ENCODE measurements at places on chromosomes 5 and 9. TPM values are rescaled to one million over a fixed set of nuclear protein-coding genes. Genes with fewer than 3 reads are reported as not detected.
A peak's percentile ranks its signal among the peaks of the same experiment; 100 is the strongest.

DNA sequence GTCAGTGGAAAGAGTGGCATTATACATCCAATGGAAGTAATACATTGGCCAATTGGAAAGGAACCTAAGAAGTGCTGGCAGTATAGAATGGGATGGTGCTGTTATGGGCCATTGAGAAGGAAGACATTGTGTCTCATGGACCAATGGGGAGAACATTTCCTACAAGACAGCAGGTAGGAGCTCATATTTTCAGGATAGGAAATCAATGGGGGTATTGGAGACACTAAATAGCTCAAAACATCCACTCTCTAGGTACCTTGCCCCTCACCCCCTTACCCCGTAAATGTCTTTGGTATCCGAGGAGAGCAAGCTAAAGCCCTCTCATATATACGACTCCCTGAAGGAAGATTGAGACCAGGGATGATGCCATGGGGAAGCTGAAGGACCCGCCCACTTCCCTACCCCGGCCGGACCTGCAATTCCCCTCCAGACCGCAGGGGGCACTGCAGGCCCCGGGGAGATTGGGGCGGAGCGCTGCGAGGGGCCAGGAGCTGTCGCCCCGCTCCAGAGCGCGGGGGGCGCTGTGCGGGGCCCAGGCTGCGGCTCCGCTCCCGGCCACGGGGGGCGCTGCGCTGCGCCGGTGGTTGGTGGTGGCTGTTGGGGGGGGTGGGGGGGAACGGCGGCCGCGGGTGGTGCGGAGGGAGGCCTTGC, at the start of gene KDM3B:
TSS of gene KDM3B (plus strand) at position 615 of the 651 bp plus-strand sequence. CDS start 111 bp downstream, outside the sequence.
- H3K36me3 ChIP-seq, result no peaks in the 10 kb centered on the region
- no peaks in the 10 kb centered on the region for H3K27me3 ChIP-seq
- H3K4me1 ChIP-seq, result peaks cover 17% of the 10 kb centered on the region
- peak within 1 kb of the TSS; percentile 93 for H3K4me3 ChIP-seq
- peak; percentile 87 for DNase-seq

DNA sequence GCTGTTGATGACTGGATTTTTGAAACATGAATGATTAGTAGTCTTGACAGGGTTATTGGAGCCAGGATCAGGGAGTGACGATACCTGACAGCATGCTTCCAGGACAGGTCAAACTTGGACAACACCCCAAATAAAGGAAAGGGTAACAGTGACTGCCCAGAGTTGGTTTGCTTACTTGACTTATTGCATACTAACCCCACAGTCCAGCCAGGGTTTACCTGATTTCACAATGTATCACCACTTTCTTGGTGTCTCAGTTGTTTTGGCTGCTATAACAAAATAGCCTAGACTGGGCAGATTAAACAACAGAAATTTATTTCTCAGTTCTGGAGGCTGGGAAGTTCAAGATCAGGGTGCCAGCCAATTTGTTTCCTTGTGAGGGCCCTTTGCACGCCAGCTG, 301.0 kb upstream of the VLDLR start:
- H3K27ac ChIP-seq, result no peak overlapping the region
- H3K4me3 ChIP-seq, result no peak overlapping the region
- H3K27me3 ChIP-seq, result no peaks in the 10 kb centered on the region
- DNase-seq, result no peak
- no peaks in the 10 kb centered on the region for H3K36me3 ChIP-seq

DNA sequence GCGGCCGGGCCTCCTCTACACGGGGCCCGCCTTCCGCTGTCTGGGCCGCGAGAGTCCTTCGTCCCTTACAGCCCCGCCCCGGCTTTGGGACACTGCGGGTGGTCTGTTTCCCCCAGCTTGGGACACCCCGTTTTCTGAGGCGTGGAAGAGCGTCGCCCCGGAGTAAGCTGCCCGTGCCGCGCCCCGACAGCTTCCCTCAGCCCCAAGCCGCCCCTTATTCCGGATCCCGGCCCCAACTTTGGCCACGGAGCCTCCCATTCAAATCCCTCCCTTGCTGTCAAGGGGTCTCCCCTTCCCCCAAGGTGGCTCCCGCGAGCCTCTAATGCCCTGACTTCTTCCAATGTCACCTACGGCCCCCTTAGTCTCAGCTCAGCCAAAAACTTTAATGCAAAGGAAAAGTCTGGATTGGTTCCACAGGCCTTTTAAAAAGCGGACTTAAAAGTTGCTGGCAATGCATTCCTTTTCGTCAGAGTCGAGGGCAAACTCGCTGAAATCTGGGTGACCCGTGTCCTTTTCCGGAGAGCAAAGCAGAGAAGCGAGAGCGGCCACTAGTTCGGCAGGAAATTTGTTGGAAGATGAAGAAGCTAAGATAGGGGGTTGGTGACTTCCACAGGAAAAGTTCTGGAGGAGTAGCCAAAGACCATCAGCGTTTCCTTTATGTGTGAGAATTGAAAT, 19.8 kb downstream of the EXOSC2 start:
- H3K27ac ChIP-seq, result peak overlapping the region; percentile 93
- H3K4me1 ChIP-seq, result no peaks in the 10 kb centered on the region
- H3K4me3 ChIP-seq, result peak overlapping the region; percentile 94
- H3K36me3 ChIP-seq, result no peaks in the 10 kb centered on the region

GRCh38 chr9:114012126-114012525, 66.0 kb downstream of the AMBP start:
- H3K27me3 ChIP-seq, result no peaks in the 10 kb centered on the region
- no peak for DNase-seq
- H3K4me3 ChIP-seq, result no peak overlapping the region
- H3K36me3 ChIP-seq, result no peaks in the 10 kb centered on the region

GRCh38 chr9:124137944-124138335, 119.8 kb upstream of the NEK6 start:
- no peak for DNase-seq
- no peak overlapping the region for H3K4me3 ChIP-seq
- no peaks in the 10 kb centered on the region for H3K4me1 ChIP-seq

DNA sequence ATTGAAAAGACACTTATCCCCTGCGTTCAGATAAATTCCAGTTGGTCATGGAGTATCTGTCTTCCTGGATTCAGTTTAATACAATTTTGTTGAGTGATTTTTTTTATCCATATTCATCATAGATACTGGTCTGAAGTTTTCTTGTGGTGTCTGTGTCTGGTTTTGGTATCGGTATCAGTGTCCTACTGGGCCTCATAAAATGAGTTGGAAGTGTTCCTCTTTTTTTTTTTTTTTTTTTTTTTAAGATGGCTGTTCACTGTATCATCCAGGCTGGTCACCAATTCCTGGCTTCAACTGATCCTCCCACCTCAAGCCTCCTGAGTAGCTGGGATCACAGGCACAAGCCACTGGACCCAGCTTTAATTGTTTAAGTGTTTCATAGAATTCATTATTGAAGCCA, 2.9 kb upstream of the CAMSAP1 start:
- H3K36me3 ChIP-seq, result no peaks in the 10 kb centered on the region
- no peak for DNase-seq
- no peaks in the 10 kb centered on the region for H3K4me1 ChIP-seq
- H3K27ac ChIP-seq, result no peak overlapping the region

DNA sequence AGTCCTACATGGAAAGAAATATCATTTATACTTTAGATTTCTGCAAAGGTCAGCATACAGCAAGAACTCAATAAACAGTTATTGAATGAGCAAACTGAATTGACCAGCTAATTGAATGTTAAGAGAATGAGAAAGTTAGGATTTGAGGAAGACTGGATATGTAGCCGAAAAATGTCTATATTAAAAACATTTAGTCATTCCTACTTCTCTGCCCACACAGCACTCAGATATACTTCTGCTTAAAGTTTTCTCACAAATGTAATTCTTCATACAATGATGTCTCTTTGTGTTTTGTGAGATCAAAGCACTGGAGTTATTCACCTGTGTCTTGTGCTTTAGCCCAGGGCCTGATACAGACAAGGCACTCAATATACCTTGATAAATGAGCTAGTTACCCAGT, 188.6 kb downstream of the PARP8 start:
- H3K27me3 ChIP-seq, result no peaks in the 10 kb centered on the region
- H3K4me3 ChIP-seq, result no peak overlapping the region
- no peaks in the 10 kb centered on the region for H3K4me1 ChIP-seq
- no peak overlapping the region for H3K27ac ChIP-seq
- H3K36me3 ChIP-seq, result no peaks in the 10 kb centered on the region

- no peaks in the 10 kb centered on the region for H3K27me3 ChIP-seq
- no peaks in the 10 kb centered on the region for H3K4me1 ChIP-seq
- no peaks in the 10 kb centered on the region for H3K36me3 ChIP-seq
- no peak overlapping the region for H3K27ac ChIP-seq
These were observed 78.4 kb upstream of the DAB2 start for GRCh38 chr5:39503155-39503554.

DNA sequence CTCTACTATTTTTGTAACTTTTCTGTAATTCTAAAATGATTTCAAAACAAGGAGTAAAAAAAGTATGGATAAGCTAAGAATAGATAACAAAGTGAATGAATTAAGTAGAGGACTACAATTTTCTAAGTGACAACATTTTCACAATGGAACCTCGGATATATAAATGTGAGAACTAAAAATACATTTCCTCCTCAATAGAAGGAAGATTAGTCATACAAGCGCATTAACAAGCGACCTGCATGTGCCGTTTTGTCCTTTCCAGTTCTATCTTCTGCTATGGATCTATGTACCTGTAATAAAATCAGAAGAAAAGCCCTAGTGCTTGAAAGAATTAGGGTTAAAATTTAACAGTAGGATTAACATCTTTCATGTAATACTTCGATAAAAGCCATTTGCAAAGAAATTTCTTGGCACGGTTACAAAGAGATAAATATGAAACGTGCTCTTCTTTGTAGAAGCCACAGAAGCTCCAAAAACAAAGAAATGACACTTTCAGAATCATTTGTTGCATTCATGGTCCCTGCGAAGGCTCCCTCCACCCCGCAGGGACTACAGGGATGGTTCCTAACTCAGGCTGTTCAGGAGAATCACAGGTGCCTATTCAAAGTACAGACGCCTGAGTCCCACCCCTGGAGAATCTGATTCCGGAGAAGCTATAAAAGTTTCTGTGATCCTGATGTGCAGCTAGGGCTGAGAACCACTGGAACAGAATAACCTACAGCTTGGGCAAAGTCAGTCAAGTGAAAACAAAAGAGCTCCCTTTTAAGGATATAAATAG, 216.6 kb upstream of the EFNA5 start:
- DNase-seq, result no peak
- H3K4me1 ChIP-seq, result no peaks in the 10 kb centered on the region
- no peaks in the 10 kb centered on the region for H3K27me3 ChIP-seq
- H3K36me3 ChIP-seq, result no peaks in the 10 kb centered on the region

GRCh38 chr5:80973027-80973426, 12.9 kb downstream of the RASGRF2 start:
- H3K36me3 ChIP-seq, result no peaks in the 10 kb centered on the region
- H3K4me1 ChIP-seq, result no peaks in the 10 kb centered on the region
- no peak overlapping the region for H3K4me3 ChIP-seq
- no peaks in the 10 kb centered on the region for H3K27me3 ChIP-seq
- no peak overlapping the region for H3K27ac ChIP-seq

DNA sequence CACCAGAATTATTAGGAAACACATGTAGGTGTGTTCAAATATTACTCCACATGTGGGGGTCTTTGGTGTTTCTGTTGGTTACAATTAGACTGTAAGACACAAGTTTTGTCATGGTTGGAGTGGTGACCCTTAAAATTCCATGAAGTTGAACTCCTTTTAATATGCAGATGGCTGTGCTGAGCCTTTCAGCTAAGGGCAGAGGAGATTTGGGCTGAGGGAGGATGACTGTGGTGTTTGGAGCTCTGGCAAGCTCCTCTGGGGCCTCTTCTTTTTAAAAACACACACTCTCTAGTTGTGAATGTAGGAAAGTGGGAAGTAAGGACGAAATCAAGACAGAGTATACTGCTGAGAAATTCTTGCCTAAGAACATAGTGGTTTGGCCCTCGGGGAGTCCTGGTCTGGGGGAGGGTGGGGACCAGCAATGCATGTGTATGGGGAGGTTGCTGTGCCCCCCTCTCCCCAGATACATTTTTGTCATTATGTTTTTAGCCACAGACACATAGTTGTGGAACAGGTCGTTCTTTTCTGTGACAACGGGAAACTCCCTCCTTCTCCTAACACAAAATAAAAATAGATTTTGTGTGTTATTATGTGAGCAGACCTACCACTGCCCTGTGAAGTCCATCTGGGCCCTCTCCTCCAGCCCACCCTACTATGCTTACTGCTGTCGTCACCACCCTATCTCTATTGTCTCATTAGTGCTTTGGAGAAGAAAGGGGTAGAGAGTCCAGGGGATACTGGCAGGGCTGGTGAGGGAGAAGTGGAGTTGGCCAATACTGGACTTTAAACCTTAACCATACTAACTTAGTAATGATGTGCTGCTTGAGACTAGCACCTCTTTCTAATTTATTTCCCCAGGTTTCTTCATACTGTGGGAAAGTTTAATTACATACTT, 10.0 kb downstream of the SMARCA2 start:
- H3K4me3 ChIP-seq, result no peak overlapping the region
- peak overlapping the region; percentile 1 for H3K27ac ChIP-seq
- no peaks in the 10 kb centered on the region for H3K36me3 ChIP-seq
- no peaks in the 10 kb centered on the region for H3K27me3 ChIP-seq
- H3K4me1 ChIP-seq, result peaks cover 14% of the 10 kb centered on the region

GRCh38 chr9:129776938-129777768, 24.3 kb upstream of the PTGES start:
- H3K4me1 ChIP-seq, result no peaks in the 10 kb centered on the region
- no peak overlapping the region for H3K4me3 ChIP-seq
- no peaks in the 10 kb centered on the region for H3K36me3 ChIP-seq
- H3K27ac ChIP-seq, result peak overlapping the region; percentile 66
- DNase-seq, result peak; percentile 96

IPPK gene
- total RNA-seq, result 10.5 TPM

SPEF2 gene
- 11.8 TPM for total RNA-seq

DNA sequence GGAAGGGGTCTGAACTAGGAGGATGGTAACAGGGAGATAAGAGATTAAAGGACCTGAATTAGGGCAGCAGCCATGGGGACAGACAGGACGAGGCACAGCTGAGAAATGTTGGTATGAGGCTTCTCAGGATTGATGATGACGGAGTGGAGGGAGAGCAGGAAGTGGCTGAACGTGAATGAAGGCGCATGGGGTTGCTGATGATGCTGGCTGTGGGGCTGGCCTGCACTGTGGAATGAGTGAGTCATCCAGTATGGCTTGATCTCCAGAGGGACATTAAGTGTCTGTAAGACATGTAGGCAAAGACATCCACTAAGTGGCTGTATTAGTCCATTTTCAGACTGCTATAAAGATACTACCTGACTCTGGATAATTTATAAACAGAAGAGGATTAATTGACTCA, 256.4 kb downstream of the ICE1 start:
- no peak overlapping the region for H3K27ac ChIP-seq
- H3K4me1 ChIP-seq, result no peaks in the 10 kb centered on the region
- H3K36me3 ChIP-seq, result no peaks in the 10 kb centered on the region
- no peaks in the 10 kb centered on the region for H3K27me3 ChIP-seq

TRIM7 gene
- 1.4 TPM for total RNA-seq

- H3K36me3 ChIP-seq, result no peaks in the 10 kb centered on the region
- DNase-seq, result no peak
- no peaks in the 10 kb centered on the region for H3K27me3 ChIP-seq
- no peaks in the 10 kb centered on the region for H3K4me1 ChIP-seq
- H3K4me3 ChIP-seq, result no peak overlapping the region
These were observed 36.6 kb upstream of the MYORG start for GRCh38 chr9:34413231-34413852.

Data from uterus (tissue), 4 donors.